CD4-positive, alpha-beta T cell treated with Interleukin-4 for 4 hours (primary cell): ENCODE measurements at places on chromosomes 1 and 21.

- no peak for DNase-seq
Observed at GRCh38 chr1:14617791-14618190, 19.3 kb downstream of the KAZN start.

- no peak for DNase-seq
Observed at GRCh38 chr1:157084720-157085119, 14.9 kb downstream of the ETV3L start.

DNA sequence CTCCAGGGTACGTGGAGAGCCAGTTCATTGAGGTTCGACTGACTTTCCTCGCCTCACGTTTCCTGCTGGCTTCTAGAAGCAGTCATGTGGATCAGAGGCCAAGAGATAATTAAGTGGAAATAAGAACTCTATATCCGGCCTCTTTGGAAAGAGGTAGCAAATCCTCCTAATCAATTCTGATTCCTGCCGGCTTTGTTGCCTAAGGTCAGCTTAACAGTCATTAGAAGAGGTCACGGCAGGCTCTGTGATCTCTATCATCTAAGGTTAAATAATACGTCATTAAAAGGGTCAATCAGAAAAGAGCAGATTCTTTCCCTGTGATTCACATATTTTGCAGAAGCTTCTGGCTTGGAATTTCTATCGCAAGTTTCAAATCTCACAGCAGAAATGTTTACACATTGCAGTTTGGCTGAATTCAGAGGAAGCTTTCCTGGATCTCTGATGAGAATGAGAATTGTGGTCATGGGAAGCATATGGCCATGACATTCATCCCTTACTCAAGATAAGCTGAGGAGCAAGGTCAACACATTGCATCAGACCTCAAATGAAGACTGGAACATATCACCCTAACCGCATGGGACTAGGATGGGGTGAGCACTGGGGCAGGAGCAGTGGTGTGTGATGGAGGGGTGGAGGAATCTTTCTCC lies 189.4 kb downstream of the PBX1 start:
- DNase-seq: no peak

DNA sequence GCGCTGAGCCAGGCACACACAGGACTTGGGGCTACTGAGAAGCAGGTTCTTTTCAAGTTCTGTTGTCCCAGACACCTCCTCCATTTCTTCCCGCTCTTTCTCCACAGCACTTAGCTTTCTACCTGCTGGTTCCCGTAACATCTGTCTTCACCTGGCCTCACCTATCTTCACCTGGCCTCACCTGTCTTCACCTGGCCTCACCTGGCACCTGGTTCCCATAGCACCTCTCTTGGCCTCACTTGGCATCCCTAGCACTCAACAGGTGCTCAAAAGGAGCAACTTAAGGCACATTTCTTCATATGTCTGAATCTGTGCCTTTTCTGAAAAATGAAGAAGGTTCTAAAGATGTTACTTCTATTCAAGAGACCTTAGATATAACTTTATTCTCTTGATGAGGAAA lies 10.4 kb downstream of the KCNK1 start:
- no peak for DNase-seq

- DNase-seq: no peak
Observed at GRCh38 chr1:221201773-221202172, 322.5 kb downstream of the HLX start.

- DNase-seq: no peak
Observed at GRCh38 chr1:35809114-35810095, 1.6 kb downstream of the AGO4 start.

GRCh38 chr1:193415256-193415655 lies 228.8 kb upstream of the B3GALT2 start:
- DNase-seq: no peak

- DNase-seq: no peak
Observed at GRCh38 chr1:230228236-230228897, 161.3 kb downstream of the GALNT2 start.

GRCh38 chr1:165650981-165651625 lies 20.1 kb downstream of the MGST3 start:
- DNase-seq: no peak

GRCh38 chr1:198986442-198986841 lies 347.6 kb downstream of the PTPRC start:
- DNase-seq: no peak

GRCh38 chr1:207871117-207871649 lies 39.7 kb downstream of the CD34 start:
- no peak for DNase-seq

GRCh38 chr1:65119951-65120350 lies 28.1 kb upstream of the AK4 start:
- DNase-seq: no peak

DNA sequence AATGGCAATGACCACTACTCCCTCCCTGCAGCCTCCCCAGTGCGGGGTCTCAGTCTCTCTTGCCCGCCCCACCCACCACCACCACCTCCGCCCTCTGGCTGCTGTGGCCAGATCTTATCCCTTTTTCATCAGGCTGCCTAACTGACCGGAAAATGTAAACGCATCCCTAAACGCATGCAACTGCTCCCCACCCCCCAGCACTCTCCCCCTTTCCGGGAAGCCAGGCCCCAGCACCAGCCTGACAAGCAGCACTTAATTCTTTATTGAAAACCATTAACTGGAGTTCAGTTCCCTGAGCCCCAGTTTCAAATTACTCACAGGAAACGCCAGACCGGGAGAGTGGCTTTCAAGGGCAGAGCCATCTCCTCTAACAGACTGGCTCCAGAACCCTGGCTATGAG lies 147.7 kb downstream of the DMRTA2 start:
- no peak for DNase-seq

- DNase-seq: no peak
Observed at GRCh38 chr1:9670085-9670484, 18.6 kb downstream of the PIK3CD start.

DNA sequence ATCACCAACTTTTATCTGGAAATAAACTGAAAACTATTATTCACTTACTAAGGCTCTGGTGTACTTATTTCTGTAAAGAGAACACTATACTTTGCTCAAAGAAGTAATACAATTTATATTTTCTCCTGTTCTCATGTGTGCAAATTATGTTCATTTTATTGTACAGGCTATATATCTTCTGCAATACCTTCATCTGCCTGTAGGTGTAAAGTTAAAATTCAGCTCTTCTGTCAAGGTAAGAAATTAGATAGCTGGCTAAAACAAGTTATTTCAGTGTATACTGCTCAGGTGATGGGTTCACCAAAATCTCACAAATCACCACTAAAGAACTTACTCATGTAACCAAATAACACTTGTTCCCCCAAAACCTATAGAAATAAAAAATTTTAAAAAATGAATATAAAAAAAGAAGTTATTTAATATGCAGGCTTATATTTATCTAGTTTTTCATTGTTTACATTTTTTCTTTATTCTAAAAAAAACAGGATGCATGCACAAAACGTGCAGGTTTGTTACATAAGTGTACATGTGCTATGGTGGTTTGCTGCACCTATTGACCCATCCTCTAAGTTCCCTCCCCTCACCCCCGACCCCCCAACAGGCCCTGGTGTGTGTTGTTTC lies 81.5 kb downstream of the PTGER3 start:
- peak; percentile 2 for DNase-seq

- peak; percentile 56 for DNase-seq
Observed at GRCh38 chr1:183543619-183544204, 46.5 kb downstream of the NCF2 start.

GRCh38 chr1:114336360-114336759 lies 174.6 kb downstream of the TRIM33 start:
- DNase-seq: no peak

DNA sequence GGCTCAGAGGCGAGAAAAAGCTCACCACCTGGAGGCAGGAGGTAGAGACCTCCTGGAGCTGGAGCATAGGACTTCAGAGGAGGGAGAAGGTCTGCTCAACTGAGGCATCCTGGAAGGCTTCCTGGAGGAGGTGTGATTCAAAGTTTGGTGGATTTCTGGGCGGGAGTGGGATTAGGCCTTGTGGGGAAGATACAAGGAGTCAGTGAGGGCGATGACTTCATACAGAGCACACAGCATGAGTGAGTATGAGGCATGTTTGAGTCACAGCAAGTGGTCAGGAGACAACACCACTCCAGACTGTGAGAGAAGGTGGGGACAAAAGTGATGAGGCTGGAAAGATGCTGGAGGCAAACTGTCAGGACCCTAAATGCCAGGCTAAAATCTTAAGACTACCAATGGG lies 77.6 kb downstream of the MATN1 start:
- DNase-seq: no peak

DNA sequence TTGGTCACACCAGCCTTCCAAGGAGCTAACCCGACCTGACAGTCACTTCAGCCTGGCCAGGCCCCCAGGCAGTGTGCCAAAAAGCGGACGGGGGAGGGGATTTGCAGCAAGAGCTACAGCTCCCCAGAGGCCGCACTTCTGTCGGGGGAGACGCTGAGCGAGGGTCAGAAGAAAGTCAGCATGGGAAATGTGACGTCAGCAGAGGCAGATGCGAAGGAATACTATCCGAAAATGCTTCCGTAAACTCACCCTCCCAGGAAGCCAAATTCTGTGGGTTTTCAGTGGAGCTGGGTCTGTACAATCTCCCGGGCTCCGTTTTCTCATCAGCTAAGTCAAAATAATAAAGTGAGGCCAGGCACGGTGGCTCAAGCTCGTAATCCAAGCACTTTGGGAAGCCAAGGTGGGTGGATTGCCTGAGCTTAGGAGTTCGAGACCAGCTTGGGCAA lies 28.5 kb upstream of the ECE1 start:
- DNase-seq: no peak

DNA sequence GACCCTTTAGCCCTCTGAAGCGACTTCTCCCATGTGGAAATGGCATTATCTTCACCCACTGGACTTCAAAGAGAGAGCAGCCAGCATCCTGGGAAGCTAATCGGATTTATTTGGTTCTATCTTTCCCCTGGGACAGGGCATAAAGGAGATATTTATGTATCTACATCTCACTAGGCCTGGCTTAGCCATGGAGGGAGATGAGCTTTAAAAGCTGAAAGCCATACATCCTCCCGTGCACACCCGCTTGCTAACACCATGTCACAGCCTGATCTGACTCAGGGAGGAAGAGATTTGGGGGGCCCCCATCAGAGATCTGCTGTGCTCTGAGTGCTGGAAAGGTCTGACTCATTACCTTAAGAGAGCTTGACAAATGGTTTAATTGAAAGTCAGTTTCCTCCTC lies 155.9 kb downstream of the PLXNA2 start:
- DNase-seq: no peak

DNA sequence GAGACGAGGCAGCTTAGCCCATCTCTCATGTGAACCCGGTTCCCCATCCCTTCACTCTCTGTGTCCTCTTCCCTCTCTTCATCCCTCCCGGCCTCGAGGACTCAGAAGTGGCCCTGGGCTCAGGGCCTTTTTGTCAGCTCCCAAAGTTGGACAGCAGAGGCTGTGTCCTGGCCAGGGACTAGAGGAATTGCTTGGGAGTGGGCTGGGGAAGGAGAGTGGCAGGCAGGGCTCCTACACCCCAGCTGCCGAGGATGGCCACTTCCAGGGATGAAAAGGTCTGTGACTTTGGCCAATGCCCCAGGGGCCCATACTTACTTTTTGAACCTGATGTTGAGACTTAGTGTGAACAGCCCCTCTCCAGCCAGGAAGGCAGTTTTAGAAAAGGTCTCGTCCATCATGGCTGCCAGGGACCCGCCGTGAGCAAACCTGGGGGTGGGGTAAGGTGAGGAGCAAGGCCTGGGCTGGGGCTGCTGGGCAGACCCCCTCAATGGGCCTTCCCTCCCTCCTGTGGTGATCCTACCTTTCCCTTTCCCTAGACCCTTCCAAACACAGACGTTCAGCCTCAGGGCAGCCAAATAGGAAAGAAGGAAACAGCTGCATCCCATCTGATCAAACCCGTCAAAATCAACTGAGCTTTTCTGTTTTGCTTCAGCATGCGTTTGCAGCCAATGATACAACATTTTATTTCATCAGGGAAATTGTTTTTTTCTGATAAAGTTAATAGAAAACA lies 5.5 kb downstream of the THEM5 start:
- no peak for DNase-seq

DNA sequence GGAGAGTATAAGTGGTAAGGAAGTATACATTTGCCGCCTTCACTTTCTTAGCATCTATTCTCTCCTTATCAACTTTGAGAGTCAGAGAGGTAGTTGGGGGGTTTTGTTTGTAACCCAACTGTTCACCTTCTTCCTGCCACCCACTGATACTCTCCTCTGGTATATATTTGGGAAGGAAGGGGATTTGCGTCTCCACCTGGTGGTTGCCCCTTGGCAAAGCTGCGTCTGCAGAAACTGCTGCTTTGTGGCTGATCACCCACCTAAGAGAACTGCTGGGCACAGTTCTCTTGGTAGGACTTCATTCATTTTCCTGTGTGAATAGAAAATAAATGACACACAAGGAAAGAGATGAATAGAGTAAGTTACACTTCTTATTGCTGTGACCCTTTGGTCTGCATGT lies 87.0 kb downstream of the SYT14 start:
- DNase-seq: no peak

DNA sequence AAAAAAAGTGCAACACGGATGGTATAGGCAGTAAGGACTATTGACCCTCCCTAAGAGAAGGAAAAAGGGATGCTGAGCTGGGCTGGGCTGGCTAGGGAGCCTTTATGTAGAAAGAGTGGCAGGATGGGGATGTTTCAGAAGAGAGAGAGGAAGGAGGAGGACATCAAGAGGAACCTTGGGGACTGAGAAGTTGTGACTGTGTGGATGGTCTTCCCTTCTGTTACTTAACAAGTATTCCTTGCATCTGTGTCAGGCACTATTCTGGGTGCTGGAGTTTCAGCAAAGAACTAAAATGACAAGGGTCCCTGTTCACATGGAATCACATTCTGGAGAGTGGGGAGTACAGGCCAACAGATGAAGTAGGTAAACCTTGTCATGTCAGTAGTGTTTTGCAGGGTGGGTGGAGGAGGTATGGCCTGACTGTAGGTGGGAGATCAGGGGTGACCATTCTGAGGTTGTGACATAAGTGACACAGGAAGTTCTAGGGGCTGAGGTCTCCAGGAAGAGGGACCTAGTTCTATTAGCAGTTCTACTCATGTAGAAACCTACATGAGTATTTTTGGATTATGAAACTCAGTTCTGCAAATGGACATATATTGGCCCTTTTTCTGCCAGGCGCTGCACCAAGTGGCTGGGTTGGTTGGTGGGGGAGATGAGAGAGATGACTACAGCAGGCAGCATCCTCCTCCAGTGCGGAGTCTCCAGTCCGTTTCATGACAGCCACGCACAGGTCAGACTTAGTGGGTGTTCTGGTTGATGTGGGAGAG lies 53.8 kb downstream of the PRDM2 start:
- DNase-seq: no peak

GRCh38 chr1:226366290-226366689 lies 41.6 kb downstream of the PARP1 start:
- DNase-seq: no peak

DNA sequence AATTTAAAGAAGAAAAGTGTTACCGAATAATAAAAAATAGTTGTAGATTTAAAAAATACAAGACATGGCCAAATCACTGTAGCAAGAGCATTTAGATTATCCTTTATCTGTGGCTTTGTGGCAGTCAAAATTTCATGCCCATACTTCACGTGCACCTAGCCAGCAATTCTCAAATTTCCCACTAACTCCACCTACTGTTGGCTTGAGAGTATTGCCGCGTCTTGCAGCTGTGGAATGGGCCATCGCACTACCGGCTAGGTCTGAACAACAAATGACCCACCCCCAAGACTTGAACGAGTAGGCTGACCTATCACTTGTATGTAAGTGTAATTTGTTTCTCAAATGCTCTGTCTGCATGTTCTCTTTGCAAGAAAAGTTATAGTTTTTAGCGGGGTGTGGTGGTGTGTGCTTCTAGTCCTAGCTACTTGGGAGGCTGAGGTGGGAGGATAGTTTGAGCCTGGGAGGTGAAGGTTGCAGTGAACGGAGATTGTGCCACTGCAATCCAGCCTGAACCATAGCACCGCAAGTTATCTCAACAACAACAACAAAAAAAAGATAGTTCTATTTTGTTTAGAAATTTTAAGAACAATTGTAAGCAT lies 4.1 kb downstream of the KRTAP13-4 start:
- peak; percentile 1 for DNase-seq
